ENCODE measurements at places on chromosomes 16 and 17.

DNA sequence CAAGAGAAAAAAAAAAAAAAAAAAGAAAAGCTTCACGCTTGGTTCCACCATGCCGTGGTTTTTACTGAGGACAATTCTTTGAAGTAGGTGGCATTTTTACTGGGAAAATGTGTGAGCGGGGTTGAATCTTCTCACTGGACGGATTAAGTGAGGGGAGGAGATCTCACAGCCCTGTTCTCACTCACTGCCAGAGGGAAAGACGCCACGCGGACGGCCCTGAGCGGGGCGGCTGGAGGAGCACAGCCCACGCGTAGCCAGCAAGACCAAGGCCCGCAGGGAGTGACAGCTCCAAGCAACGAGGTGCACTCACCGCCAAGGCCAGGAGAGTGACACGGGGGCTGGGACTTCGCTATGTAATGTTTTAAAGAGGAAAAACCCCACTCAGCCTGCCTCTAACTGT is 43.1 kb downstream of the MRM3 start:
- no peak for DNase-seq

GRCh38 chr17:49748791-49749190 is 15.1 kb downstream of the FAM117A start:
- no peak for DNase-seq

GRCh38 chr17:1939981-1940809 is 84.9 kb downstream of the RTN4RL1 start:
- no peak for DNase-seq

DNA sequence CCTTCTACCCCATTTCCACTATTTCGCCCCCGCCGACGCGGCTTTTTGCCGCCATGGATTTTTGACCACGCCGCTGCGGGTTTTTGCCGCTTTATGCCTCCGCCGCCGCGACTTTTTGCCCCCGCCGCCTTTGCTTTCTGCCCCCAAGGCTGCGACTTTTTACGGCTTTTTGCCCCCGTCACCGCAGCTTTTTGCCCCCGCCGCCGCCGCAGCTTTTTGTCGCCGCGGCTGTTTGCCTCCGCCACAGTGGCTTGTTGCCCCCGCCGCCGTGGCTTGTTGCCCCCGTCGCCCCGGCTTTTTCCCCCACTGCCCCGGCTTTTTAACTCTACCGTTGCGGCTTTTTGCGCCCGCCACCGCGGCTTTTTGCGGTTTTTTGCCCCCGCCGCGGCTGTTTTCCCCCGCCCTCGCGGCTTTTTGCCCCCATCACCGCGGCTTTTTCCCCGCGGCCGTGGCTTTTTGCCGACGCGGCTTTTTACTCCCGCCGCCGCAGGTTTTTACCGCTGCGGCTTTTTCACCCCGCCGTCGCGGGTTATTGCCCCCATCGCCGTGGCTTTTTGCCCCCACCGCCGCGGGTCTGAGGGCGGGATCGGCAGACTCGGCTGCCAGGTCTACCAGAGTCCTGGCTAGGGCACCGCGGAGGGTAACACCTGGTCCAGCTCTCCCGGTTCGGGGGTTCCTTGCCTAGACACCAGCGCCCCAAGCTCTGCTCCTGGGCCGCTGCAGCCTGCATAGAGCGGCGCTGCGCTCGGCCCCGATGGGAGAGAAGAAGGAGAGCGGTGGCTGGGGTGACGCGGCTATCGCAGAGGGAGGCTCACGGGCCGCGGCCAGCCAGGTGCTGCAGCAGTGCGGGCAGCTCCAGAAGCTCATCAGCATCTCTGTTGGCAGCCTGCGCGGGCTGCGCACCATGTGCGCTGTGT is 562.7 kb upstream of the WSB1 start:
- DNase-seq = no peak

DNA sequence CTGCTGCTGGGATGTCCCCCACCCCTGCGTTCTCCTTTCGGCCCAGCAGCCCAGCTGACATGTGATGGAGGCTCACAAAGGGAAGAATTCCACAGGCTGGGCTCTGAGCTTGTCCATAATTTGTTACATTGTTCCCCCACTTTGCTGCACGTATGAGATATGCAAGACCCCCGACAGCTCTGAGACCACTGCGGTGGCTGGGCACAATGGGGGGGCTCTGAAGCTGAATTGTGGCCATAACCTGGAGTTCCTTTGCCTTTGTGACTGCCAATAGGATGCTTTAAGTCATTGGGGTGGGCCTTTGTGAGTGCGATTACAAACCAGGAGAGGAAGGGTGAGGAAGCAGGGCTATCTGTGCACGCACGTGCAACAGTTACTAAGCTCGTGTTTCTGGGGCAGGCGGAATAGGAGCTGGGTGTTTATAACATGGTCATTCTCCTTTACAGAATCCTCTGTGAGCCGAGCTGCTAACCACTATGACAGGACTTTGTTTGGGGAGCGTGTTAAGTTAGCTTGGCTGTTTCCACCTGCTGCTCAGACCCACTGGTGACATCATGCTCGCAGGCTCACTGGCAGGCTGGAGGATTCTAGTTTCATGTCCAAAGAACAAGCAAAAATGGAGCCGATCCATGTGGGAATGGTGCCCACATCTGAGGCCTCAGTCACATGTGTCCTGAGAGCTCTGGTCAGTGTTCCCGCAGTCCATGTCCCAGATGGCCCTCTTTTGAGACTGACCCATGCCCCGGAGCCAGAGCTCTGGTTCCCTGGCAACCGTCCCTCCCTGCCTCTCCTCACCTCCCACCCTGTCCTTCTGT is 208.3 kb upstream of the SALL1 start:
- no peak for DNase-seq

- no peak for DNase-seq
Observed at GRCh38 chr16:12267491-12267890, 291.0 kb downstream of the SNX29 start.

DNA sequence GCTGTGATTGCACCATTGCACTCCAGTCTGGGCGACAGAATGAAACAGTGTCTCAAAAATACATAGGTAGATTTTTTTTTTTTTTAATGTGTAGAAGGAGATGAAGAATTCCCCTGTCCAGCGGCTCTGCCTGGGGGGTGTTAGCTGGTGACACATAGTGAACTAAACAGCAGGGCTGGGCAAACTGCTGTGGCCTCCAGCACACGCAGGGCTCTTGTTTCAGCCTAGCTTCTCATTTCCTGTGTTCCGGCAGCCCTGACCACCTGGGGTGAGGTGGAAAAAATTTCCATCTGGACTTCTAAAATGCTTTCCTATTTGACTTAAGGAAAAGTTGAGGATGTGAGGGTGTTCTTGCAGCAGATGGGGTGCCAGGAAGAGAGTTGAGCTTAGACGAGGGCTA is 33.3 kb upstream of the RGS9 start:
- no peak for DNase-seq

DNA sequence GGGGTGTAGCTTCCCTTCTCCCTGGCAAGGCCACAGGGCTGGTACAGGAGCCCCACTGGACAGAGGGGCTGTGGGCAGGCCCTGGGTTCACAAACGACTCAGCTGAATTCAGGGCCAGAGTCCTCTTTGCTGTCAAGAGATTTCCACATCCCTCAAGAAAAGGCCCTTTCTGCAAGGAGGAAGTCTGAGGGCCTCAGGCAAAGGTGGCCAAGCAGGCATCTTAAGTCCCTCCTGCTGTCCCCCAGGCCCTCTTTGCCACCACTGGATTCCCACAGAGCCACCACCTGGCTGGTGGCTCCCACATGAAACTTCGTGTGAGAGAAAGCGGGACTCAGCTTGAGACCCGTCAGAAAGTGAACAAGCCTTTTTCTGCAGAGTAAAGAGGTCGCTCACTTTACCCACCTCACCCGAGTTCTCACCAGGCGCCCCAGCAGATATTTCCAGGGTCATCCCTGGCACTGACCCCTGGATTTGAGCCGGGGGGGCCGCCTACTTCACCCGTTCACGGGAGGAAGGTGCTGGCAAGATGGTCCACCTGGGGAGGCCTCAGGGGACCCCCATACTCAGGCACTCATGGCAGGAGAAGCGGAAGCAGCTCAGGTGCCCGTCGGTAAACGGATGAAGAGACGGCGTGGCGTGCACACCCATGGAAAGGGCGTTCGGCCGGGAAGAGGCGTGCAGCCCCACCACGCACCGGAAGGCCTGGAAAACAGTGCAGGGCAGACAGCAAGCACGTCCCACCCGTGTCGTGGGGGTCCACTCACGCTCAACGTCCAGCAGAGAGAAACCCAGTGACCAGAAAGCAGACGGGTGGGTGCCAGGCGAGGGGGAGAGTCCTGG is 3.6 kb downstream of the RNF166 start:
- DNase-seq = no peak

DNA sequence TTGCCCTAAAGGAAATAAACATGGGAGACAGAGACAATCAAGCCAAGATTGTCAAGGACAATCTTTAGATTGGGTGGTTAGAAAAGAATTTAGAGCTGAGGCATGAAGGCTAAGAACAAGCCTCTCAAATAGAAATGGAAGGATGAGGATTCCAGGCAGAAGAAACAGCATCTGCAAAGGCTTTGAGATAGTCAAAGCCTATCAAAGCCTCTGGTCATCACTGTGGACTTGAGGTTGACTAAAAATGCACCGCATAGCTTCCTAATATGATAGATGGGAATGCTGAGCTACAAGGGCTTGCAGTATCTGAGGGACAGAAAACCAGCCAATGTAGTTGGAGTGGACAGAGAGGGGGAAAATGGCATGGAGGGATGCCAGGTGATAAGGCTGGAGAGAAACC is 109.8 kb upstream of the FAM20A start:
- DNase-seq = no peak

DNA sequence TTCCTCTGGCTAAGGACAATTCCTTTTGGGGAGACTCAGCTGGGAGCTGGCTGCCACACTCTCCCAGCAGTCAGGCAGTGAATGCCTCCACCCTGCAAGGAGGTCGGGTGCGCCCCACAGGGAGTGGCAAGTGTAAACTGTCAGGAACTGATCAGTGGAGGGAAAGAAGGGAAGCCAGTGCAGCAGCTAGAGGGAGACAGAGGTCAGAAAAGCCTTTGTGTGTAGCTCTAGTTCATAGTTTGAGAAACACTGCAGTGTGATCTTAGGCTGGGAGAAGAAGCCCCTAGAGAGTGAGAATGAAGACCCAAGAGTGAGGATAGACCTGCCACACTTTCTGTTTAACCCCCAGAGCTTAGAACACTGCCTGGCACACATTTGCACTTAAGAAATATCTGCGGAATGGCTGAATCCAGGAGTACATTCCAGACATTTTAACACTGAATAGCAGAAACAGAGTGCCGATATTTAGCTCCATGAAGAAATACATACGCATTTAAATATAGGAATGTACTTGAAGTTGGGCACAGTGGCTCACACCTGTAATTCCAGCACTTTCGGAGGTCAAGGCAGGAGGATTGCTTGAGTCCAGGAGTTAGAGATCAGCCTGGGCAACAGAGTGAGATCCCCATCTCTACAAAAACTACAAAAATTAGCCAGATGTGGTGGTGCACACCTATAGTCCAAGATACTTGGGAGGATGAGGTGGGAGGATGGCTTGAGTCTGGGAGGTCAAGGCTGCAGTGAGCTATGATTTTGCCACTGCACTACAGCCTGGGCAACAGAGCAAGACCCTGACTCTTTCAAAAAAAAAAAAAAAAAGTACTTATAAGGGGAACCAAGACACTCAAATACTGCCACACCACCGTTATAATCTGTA is 11.1 kb upstream of the SLC5A11 start:
- DNase-seq = no peak

DNA sequence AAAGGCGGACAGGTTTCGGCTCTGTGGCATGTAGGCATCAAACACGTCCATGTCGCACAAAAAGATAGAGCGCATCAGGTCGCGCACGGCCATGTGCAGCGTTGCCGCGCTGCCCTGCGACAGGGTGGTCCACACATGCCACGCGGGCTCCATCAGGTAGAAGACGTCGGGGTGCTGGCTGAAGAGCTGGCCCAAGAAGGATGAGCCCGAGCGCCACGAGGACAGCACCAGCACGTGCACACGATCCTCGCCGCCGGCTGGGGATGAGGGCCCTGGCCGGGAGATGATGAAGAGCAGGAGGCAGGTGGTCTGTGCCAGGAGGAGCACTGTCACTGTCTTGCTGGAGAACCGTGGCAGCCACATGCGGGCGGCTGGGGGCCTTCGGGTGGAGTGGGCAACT is 5.9 kb downstream of the CHST5 start:
- DNase-seq = no peak

DNA sequence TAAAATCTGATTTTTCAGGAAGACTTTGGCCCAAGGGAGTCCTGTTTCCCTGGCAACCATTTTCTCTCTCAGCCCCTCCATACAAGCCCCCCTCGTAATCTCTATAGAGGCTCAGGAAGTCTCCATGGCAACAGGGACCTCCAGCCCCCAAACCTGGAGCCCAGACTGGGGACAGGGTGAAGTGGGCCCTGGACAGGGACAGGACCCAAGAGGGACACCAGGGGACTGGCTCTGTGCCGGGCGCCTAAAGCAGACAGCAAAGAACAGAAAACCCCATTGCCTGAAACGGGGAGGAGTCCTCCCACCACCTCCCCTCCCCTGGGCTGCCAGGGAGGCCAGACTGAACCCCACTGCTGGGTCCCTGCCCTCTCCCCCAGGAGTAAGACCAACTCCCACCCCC is 40.6 kb downstream of the CPNE2 start:
- DNase-seq = no peak

GRCh38 chr16:50298591-50299507 is 32.5 kb downstream of the ADCY7 start:
- no peak for DNase-seq

- DNase-seq = no peak
Observed at GRCh38 chr16:66146798-66147197, 219.7 kb upstream of the CDH5 start.

DNA sequence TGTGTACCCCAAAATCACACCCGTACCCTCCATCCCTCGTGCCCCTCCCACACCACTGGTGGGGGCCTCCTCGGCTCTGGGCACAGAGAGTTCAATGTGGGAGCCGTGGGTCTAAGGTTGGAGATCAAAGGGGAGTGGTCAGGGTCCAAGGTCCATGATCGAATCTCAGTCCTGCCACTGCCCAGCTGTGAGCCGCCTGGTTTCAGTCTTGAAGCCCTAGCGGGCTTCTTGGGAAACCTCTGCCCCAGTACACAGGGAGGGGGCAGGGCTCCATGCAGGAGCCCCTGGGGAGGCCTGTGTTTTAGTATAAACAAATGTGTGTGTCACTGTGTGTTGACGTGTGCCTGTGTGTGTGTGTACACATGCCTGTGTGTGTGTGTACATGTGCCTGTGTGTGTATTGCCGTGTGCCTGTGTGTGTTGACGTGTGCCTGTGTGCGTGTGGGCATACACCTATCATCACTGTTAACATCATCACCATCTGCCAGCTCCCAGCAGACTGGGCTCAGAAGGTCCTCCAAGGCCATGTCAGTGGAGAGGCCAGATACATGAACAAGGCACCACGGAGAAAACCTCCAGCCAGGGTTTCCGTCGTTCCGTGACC is 26.5 kb upstream of the ZNF469 start:
- no peak for DNase-seq

GRCh38 chr16:81715358-81716196 is 63.5 kb upstream of the PLCG2 start:
- no peak for DNase-seq

DNA sequence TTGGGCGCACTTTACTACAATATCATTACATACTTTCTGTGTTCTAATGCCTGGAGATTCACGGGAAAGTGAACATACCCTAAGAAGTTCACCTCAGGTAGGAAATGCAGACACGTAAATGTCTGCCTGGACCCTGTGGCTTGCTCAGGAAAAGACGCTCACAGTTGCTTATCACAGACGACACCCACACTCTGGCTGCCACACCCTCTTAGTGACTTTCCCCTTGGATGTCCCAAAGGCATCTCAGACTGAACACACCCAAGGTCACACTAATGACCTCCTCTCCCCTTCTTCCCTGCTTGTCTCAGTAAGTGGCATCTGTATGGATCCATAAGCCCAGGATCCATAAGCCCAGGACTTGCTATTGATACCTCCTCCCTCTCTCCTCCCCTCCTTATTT is 32.6 kb downstream of the CDRT15 start:
- no peak for DNase-seq

- no peak for DNase-seq
Observed at GRCh38 chr16:56997264-56997663, 7.9 kb downstream of the NLRC5 start.

Measured in bone marrow (tissue), 2 donors.